ENCODE measurements at places on chromosomes 5 and 9.

DNA sequence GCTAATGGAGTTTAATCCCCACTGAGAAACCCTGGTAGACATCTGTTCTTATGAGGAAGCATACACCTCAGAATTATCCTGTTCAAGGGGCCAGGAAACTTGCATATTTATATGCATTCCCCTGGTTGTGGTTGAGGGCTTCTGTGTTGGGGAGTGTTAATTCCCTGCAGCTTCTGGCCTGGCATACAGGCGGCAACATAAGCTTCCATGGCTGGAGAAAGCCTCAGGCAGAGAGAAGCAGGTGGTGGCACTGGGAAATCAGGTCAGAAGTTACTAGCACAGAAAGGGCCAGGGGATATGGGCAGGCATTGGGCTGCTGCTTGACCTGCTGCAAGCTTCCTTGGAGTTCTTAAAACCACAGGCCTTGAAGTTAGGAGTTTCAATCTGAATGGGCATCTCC lies 166.1 kb upstream of the SEMA6A start:
- no peak for DNase-seq

DNA sequence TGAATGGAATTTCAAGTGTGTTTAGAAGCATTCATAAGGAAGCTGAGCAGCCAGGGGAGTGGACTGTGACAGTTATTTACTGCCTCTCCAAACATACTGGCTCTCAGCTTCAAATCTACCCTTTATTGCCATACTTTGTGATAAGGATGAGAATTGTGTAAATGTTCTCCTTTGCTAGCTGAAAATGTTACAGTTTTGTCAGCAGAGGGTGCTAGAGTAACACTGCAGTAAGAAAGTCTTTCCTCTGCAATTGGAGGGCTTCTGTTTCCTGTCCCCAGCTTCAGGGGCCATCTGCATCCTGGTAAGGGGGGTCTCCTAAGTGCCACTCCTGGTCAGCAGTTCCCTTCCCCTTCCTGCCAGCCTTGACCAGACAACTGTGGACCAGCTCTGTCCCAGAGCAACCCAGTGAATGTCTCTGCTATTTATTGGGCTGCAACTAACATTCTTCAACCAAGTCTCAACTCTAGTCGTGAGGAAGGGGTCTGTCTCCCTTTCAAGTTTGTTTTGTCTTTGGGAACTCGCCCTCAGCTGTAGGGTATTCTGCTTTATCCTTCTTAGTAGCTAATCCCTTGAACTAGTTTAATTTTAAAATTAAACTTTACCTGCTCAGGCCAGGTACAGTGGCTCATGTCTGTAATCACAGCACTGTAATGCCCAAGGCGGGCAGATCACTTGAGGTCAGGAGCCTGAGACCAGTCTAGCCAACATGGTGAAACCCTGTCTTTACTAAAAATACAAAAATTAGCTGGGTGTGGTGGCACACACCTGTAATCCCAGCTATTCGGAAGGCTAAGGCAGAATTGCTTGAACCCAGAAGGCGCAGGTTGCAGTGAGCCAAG lies 45.3 kb downstream of the RAPGEF6 start:
- no peak for DNase-seq

- no peak for DNase-seq
These were observed 499.1 kb downstream of the DMAC1 start for GRCh38 chr9:7300484-7300883.

GRCh38 chr5:172453986-172454357 lies 353 bp downstream of the SH3PXD2B start:
- no peak for DNase-seq

DNA sequence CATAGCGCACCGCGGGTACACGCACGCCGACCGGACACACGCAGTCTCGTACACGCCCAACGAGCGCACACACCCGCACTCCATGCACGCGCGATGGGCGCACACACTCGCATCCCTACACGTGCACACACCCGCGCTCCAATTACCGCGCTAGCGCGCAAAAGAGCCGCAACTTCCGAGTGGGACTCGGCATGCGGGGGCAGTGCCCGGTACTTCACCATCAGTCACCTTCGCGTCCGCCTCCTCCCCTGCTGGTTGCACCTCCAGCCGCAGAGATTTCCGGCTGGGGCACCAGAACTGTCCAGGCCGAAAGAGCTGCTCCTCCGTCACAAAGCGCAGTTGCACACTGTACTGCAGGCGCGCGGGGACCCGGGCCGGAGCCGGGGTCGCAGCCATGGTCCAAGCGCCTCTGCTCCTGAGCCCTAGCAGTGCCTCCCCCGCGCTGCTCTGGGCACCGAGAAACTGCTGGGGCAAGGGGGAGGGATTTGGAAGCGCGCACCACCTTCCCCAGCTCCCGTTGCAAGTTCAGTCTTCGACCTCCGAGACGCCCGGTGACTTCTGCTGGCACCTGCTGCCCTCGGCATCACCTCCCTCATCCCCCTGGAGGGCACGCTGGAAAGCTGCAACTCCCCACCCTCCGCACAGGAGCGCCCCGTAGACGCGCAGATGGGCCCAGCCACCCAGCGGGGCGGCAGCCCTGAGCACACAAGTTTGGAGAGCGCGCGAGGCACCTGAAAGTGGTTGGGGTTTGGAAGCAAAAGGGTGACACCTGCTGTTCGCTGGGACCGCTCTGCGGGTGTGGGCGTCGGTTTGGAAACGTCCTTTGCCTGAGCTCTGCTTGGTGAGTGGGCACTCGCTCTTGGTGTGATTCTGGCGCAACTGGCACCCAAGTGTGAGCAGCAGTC lies 337.4 kb upstream of the PUM3 start:
- peak; percentile 9 for DNase-seq

GRCh38 chr5:12985142-12985541 lies 959.3 kb downstream of the DNAH5 start:
- no peak for DNase-seq

DNA sequence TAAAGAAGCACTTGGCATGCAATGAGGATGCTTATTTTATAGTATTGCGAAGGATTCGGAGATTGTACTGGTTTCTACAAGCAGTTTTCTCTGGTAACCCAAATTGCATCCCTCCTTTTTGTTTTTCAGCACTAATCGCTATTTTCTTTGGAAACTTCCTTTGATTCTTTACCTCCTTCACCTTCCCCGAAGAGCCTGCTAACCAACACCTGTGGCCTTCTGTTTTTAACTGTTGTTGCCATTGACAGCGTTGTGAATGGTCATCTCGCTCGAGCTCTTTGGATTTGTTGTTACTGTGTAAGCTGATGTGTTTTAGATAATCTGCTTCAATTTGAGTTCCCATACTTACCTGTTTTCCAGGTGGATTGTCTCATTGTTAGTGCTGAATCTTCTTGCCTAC lies 1.1 kb downstream of the CNOT6 start:
- no peak for DNase-seq

DNA sequence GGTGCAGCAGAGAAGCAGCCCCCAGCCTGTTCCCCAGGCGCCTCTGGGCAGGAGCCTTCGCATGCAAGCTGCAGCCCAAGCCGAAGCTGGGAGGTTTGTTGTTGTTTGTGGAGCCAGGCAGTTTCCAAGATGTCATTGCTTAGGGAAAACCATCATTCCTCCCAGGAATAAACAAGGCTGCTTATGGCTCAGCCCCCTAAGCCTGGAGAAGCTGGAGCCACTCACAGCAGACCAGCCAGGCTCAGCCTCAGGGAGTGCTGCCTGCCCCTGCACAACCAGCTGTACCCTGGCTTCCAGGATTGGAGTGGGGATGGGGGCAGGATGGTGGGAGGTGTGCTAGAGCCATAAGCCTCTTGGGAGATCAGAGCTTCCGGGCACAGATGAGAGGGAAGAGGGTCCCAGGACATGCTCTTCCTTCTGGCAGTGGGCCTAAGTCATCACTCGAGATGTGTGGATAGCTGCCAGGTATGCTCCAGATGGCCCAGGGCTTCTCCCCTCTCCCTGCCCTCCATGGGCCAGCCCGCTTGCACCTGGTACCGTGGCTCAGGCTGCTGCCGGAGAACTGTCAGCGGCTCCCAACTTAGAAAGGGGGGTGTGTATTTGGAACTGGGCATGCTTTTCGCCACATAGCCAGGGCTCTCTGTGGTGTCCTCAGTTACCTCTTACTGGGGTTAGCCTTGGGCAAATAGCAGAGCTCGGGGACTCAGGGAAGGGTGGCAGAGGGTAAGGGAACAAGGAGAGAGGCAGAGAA lies 105.2 kb downstream of the RGS3 start:
- no peak for DNase-seq

- no peak for DNase-seq
These were observed 240.2 kb upstream of the ZNF608 start for GRCh38 chr5:124986667-124987066.

DNA sequence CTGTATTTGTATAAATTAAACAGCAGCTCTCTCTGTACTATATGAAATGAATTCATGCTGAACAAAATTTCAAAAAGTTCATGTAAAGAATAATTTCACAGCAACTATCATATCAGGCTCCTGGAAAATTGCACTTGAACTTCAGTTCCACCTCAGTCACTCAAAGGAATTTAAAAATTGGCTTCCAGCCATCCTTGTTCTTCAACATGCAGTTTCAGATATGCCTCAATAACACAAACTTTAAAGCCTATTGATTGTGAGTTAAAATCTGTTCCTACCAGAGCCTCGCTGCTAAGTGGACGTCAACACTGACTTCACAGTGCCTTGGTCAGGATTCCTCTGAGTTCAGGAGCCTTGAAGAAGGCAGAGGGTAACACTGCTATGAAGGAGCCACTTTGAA lies 418.7 kb upstream of the WWC1 start:
- DNase-seq = no peak

GRCh38 chr5:62326702-62327101 lies 20.7 kb downstream of the KIF2A start:
- DNase-seq = no peak

DNA sequence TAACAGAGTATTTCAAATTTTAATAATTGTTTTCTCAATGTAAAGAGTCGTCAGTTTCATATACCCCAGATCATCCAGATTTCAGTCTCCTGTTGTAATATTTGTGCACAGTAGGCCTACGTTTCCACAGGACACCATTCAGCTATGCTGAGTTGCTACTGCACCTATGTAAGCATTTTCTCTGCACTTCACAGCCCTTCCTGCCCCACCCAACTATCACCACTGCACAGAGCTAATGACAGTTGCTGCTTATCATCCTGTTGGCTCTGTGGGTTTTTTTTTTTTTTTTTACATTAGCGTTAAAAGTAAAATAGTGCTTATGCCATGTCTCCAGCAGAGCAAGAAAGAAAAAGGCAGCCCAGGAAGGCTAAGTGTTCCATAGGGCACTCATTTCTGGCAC lies 5.9 kb upstream of the PRKACG start:
- no peak for DNase-seq

GRCh38 chr5:3995954-3996619 lies 400.5 kb downstream of the IRX1 start:
- no peak for DNase-seq

DNA sequence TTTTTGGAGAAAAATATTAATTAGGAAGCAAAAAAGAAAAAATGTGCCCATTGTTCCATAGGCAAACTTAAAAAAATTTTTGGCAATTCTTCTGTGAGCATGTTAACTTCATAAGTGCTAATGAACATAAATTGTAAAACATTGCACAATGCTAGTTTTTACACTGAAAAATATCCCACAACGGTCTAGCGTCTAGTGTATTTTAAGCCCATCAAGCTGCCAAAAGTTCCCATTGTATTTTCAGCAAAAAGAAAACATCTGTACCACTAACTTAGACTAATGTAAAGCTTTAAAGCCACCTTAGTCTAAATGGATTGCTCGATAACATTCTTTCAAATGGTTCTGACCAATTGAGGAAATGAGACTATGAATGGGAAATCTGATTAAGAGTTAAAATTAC lies 2.8 kb downstream of the NR6A1 start:
- DNase-seq = no peak

- DNase-seq = no peak
These were observed 89.4 kb downstream of the SHC3 start for GRCh38 chr9:89089176-89089575.

GRCh38 chr9:113573959-113574352 lies 110.4 kb downstream of the RGS3 start:
- no peak for DNase-seq

DNA sequence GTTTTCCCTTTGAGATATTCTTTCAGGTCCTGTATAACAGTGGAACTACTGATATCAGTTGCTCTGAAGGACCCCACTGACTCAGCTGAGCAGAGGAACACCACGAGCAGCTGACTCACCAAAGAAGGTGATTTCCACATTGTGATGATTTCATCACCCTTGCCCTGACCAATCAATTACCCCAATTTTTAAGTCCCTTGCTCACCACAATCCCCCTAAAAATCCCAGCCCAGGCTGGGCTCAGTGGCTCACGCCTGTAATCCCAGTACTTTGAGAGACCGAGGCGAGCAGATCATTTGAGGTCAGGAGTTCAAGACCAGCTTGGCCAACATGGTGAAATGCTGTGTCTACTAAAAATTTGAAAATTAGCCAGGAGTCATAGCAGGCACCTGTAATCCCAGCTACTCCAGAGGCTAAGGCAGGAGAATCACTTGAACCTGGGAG lies 125.3 kb upstream of the ABCA1 start:
- peak; percentile 22 for DNase-seq

GRCh38 chr5:132050136-132050535 lies 10.3 kb upstream of the IL3 start:
- no peak for DNase-seq

DNA sequence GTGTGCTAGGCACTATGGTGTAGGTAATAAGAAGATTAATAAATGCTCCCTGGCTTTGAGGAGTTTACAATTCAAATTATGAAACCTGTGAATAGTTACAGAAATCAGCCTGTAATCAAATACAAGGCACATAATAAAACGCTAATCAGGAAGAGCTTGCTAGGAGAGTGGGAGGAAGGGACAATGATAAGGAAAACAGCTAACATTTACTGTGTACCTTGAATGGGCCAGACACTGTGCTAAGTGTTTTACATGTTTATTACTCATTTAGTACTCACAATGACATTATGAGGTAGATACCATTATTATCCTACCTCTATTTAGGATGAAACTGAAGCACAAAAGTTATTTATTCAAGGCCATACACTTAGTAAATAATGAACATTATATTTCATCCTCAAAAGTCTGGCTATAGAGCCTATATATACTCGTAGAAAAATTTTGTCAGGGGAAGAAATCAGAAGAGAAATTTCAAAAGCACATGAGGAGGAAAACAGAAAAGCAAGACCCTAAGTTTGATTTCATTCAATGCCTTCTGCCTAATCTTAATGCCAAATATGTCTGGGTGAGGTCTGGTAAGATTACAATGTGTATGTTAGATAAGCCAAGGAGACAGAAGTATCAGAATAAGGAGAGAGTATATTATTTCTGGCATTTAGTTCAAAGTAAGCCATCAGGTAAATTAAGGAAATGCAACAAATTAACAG lies 35.9 kb downstream of the AFF4 start:
- DNase-seq = no peak

GRCh38 chr5:77012601-77013000 lies 17.6 kb upstream of the AGGF1 start:
- DNase-seq = no peak
